ENCODE measurements at places on chromosomes 6 and 20.
A peak's percentile ranks its signal among the peaks of the same experiment; 100 is the strongest.

DNA sequence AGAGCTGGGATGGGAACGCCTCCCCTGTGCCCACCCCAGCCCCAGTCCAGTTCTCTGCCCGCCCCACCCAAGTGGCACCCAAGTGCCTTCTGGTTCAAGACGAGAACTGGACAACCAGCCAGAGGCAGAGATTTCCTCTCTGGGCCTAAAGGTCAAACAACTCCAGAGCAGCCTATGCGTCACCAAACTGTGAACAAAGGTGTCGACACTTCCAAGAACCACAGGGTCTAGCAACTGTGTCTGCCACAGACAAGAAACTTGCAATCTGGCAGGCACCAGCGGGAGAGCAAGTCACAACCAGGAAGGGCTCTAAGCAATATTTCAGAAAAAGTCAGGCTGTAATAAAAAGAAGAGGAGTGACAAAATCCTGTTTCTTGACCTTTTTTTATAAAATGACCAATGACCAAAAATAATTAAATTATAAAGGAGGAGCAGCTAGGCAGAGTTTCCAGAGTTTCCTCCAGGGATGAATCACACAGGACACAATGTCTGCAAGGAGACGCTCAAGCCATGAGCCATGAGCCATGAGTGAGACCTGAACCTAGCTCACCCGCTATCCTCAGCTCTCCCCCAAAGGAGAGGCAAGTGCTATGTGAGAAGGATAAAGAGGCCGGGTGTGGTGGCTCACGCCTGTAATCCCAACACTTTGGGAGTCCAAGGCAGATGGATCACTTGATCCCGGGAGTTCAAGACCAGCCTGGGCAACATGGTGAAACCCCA is 11.1 kb downstream of the EDEM2 start:
- no peak for DNase-seq

- no peak for DNase-seq
Measured at GRCh38 chr6:117311726-117312125, 46.4 kb downstream of the VGLL2 start.

DNA sequence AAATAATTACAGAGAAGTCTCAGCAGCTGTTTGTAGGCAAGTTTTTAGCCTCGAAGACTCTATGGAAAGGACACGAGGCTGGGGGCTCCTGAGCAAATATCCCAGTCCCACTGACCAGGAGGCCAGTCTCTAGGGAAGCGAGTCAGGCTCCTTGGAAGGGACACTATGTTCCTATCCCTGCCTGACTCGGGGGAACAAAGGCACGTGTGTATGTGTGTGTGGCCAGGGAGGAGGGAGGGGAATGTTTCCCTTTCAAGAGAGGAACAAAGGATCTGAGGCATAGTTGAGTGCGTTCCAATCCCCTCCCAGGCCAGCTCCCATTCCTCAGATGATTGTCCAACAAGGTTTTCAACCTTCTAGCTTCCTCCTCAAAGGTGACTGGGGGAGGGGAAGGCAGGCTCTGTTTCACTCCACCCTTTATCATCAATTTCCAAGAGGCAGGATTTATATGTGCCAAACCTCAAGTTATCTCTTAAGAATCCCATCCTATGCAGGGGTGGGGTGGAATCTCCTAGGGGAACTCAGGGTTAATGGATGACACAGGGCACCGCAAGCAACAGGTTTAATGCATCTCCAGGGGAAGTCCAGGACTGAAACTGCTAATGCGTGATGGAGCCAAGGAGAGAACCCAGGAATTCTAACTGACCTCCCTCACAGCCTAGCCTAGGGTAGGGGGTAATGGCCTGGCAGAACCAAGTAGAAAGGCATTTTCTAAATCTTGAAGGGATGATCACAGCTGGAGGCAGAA is 9.9 kb downstream of the BCL2L1 start:
- DNase-seq, result peak; percentile 84

GRCh38 chr6:75344021-75344420 is 59.4 kb upstream of the TMEM30A start:
- DNase-seq, result no peak

DNA sequence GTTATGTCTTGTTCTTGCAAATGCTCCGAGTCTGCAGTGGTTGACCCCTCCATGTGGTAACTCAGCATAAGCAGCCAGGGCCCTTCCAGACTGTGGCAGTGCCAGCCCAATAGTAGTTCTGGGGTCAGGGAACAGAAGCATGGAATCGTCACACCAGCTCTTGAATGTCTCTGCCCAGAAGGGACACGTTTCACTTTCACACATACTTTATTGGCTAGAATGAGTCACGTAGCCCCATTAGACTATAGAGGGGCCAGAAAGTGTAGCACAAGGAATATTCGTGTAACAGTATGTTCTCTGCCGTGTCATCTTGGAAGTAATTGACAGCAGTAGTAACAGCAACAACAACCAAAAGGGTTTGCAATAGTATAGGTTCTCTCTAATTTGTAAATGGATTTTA is 254.7 kb downstream of the FARS2 start:
- DNase-seq, result no peak

DNA sequence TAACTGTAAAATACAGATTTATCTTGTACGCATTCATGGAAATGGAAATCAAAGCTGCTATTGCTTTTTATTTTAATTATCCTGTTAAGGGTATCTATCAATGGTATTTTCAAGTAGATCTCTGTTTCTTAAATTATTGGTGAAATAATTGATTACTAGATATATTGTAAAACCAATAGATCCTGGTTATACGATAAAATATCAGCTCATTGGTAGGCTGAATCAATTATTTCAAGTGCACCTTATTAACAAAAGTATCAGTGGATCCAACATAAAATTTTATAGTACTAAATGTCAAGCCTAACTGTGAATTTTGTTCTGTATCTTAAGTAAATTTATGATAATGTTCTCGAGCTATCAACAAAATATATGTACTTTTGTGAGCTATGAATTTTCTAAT is 21.8 kb downstream of the PARD6B start:
- DNase-seq, result no peak

DNA sequence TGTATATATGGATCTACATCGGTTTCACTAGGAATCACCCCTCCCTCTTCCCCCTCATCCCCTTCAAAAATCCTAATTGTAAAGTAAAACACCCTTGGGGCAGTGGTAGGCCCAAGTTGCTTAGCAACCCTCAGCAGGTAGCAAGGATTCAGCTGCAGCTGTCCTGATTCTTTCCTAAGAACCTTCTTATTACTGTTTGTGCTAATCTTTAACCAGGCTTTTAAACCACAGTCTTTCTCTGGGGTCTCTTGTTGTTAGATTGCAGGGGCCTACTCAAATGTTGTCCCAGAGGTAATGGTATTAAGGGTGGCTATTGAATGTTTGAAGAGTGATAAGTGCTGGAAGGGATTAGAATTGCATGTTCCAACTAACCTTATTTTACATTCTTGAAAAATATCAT is 46.4 kb downstream of the PRL start:
- DNase-seq, result peak; percentile 79

GRCh38 chr20:8434326-8434876 is 302.3 kb downstream of the PLCB1 start:
- no peak for DNase-seq

GRCh38 chr6:13766201-13766634 is 48.1 kb downstream of the MCUR1 start:
- no peak for DNase-seq
